COR-L47 (cell line): ENCODE measurements at places on chromosomes 2 and 18.

DNA sequence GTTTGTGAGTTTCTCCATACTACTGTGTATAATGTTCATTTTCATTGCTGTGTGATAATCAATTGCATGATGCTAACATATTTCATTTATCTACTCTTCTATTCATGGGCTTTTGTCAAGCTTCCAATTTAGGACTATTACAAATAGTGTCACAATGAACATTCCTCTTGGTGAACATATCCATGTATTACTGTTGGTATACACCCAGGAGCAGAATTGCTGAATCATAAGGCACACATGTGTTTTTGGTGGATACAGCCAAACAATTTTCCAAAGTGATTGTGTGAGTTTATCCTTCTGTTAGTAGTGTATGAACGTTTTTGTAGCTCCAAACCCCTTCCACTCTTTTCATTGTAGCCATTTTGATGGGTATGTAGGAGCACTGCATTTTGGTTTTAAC is 101.6 kb upstream of the COPS8 start:
- DNase-seq, result no peak

GRCh38 chr2:182605166-182605565 is 110.9 kb upstream of the DNAJC10 start:
- DNase-seq, result no peak

DNA sequence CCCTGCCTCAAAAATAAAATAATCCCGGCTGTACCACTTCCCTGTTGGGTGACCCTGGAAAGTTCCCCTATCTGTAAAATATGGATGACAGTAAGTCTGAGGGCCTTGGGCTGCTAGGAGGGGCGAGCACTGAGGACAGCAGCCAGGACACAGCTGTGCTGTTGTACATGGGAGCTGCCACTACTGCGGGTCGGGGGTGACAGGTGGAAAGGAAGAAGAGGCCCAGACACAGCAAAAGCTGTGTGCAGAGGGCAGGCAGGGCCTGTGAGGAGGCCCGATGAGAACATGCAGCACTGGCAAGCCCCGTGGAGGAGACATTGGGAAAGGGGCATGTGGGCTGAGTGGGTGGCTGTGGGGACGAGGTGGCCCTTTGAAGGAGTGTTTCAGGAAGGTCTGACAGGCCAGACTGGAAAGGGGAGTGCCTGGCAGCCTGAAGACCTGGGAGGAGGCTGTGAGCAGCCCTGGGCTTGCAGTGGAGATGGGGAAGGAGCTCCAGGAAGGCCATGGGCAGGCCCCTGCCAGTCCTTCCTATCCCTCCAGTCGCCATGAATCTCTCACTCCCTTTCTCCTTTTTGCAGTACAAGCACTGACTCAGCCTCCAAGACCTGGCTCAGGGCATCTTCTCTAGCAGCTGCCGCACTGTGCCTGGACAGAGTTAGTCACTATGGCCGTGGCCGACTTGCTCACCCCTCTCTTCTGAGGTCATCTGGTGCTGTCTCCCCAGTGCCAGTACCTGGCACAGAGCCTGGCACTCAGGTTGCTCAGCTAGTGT is 28.9 kb upstream of the SEMA4C start:
- DNase-seq, result no peak

DNA sequence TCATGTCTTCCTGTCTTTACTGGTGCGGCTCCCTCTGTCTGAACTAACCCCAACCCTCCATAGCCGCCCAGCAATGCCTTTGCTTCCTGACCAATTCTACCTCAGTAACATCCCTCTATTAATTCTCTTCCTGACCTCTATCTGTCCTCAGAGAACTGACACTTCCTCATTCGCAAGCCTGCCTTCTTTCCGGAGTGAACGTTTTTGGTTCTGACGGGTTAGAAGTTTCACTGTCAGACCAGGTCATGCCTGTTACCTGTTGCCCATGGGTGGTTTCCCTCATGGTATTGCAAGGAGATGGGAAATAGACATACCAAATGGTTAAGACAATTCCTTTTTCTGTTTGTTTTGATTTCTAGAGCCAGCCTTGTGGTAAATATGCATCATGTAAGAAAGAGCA is 453.4 kb upstream of the SLC14A2 start:
- no peak for DNase-seq

DNA sequence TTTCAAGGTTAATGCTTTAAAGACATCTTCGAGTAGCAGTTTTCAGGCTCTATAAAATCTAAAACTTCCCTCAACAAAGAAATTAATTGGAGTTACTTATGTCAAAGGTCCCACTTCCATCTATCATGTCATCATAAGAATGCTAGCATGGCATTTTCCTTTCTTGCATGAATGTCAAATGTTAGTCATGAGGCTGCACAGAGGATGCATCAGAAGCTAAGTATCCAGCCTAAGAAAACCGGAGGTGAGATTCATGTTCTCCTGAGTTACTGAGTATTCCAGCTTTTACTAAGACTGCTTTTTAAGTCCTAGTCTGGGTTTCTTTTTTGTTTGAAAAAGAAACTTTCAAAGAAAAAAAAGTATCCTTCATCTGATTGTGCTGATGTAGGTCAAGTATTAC is 130.6 kb upstream of the CDH19 start:
- no peak for DNase-seq

DNA sequence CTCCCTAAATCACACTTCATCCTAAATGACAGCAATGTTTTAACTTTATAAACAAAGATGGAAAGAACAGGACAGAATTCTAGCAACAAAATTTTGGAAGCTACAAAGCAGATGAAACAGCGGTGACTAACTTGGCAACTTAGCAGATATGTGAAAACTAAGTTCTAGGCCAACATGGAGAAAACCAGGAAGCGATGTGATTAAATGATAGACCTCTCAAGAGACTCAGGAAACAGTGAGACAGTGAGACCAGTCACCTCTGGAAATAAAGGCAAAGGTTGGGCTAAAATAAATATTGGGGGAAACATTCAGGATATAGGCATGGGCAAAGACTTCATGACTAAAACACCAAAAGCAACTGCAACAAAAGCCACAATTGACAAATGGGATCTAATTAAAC is 24.4 kb upstream of the ZBTB7C start:
- no peak for DNase-seq

DNA sequence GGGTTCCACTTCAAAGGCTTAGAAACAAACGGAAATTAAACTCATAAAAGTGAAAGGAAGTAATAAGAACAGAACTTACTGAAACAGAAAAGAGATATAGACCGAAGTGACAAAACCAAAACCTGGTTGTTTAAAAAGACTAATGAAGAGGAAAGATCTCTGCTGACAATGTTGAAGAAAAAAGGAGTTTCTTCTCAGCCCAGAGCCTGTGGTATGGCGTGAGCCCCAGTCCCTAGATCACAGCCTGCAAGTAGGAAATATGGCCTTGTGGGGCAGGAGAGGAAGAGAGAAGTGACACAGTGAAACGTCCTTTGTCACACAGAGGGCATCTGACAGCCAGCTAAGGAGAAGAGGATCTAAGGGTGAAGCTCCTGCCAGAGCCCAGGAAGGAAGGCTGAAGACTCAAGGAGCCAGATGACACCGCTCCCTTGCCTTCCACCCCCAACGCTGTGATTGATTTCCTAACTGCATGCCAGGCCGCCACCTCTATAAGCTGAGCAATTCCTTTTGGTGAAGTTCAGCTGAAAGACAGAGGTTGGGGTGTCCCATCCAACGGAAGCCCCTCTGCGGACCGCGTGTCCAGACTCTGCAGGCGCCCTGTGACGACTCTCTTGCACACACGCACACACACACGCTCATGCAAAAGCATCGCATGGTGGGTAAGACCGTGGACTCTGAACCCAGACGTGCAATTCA is 141.1 kb downstream of the HDAC4 start:
- no peak for DNase-seq

GRCh38 chr2:205865905-205866441 is 183.7 kb downstream of the NRP2 start:
- peak; percentile 92 for DNase-seq

DNA sequence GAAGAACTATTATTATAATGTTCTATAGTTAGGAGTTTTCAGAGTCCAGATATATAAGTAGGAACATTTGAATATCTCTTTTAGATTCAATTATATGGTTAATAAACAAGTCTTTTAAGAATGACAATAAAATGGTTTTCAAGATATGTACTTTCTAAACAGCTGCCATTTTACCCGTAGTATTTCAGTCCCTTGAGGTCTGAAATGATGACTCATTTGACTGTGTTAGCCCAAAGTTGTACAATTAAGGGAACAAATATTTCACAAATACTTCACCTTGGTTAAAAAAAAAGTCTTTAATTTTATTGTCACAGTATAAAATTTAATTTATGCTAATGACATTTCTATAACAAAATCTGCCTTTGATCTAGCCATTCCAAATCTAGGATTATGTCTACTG is 91.6 kb upstream of the TANK start:
- no peak for DNase-seq

- DNase-seq, result no peak
These were observed 21.3 kb upstream of the TMEM131 start for GRCh38 chr2:98016908-98017670.

GRCh38 chr2:48397281-48397680 is 132.7 kb upstream of the STON1 start:
- DNase-seq, result peak; percentile 47

DNA sequence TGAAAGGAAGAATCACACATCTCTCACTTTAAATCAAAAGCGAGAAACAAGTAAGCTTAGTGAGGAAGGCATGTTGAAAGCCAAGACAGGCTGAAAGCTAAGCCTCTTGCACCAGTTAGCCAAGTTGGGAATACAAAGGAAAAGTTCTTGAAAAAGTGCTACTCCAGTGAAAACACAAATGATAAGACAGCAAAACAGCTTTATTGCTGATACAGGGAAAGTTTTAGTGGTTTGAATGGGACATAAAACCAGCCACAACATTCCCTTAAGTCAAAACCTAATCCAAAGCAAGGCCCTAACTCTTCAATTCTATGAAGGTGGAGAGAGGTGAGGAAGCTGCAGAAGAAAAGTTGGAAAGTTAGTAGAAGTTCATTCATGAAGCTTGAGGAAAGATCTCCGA is 28.0 kb downstream of the LIMS1 start:
- DNase-seq, result no peak

- DNase-seq, result no peak
These were observed 3.2 kb downstream of the COA5 start for GRCh38 chr2:98605076-98605475.

- DNase-seq, result no peak
These were observed 34.1 kb upstream of the STAT1 start for GRCh38 chr2:191048073-191048472.

DNA sequence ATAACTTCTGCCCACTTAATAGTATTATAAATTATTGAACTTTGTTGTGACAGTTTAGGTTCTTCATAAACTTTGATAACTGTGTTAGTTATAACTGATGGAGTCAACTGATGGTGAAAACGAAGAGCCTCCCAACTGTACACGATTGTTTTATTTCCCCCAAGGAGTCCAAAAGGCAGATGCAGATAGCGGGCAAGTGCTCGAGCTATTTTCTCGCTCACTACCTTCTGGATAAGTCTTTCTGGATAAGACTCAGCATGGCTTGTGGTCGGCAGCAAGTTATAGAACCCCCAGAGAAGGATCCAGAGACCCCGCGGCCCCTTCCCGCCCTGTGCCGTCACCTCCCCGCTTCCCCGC is 517 bp downstream of the GCFC2 start:
- no peak for DNase-seq

DNA sequence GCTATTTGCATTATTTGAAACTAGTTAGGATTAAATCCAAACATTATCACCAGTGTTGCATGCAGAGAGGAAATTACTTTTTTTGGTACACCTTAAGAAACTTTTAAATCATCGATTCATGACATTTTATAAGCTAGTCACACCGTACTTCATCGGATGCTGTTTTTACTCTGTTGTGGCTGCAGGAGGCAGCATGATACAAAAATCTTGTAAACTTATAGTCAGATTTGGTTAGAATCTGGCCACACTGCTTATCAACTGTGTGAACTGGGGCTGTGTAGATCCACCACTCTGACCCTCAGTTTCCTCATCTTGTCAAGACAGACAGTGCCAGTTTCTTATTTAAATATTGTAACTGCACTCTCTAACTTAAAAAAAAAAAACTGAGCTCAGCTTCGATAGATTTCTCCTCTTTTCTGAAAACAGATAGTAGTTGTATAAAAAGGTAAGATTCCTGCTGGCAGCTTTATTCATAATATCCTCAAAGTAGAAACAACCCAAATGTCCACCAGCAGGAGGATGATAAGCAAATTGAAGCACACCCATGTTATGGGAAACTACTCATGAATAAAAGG is 77.8 kb downstream of the RAPGEF4 start:
- peak; percentile 20 for DNase-seq

- no peak for DNase-seq
These were observed 5.9 kb downstream of the SCYGR4 start for GRCh38 chr2:227623226-227623625.

- DNase-seq, result no peak
These were observed 41.8 kb downstream of the TIMM21 start for GRCh38 chr18:74190086-74190485.

- peak; percentile 71 for DNase-seq
These were observed 49.5 kb downstream of the C2orf42 start for GRCh38 chr2:70141212-70141901.

- DNase-seq, result no peak
These were observed 93.2 kb upstream of the CAB39 start for GRCh38 chr2:230619491-230619890.

DNA sequence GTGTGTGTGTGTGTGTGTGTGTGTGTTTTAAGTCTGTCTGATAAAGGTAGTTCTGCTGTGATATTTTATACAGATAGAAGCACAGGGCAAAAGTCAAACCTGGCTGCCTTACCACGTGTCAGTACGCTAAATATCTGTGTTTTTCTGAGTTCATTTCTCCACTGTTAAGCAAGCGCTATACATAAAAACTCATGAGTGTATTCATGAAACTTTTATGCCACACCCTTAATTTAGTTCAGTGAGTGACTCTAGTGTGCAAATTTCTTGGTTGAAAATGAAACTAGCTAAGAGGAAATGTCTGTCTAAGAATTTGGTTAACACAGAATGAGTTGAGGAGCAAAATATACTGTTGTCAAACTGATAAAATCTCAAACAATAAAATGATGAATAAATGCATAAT is 11.2 kb downstream of the CASP10 start:
- DNase-seq, result no peak

DNA sequence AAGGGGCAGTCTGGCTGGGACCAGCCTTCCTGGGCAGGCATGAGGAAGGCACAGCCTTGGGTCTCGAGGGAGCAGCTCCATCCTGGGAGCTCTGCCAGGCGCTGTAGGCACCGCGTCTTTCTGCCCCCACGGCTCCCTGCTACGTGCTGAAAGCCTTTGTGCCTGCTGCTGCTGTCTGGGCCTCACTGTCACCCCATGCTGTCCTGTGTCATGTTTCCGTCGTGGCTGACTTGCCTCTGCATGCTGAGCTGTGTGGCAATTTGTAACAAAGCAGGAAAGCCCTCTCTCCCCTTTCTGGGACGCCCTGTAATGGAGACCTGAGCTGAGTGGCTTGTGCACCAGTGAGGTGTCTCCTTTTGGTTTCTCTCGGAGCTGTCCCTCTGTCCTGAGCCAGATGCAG is 152.5 kb downstream of the TSN start:
- DNase-seq, result peak; percentile 92

DNA sequence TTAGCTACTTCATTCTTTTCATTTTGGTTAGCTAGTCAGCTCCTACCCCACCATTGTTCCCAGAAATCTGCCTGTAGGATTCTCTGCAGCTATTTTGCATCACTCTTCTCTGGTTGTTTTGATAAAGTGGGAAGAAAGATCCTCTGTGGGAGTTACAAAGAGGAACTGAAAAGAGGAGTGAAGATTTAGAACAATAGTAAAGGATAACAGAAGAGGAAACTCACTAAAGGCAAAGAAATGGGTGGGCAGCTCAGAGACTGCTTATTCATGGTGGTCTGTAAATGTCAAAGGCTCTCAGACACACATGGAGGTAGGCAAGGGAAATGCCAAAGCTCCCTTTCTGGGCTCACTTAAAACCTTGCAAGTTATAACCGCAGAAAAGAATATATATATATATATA is 17.2 kb upstream of the CD207 start:
- no peak for DNase-seq
